ENCODE measurements at places on chromosomes 11 and 22.

DNA sequence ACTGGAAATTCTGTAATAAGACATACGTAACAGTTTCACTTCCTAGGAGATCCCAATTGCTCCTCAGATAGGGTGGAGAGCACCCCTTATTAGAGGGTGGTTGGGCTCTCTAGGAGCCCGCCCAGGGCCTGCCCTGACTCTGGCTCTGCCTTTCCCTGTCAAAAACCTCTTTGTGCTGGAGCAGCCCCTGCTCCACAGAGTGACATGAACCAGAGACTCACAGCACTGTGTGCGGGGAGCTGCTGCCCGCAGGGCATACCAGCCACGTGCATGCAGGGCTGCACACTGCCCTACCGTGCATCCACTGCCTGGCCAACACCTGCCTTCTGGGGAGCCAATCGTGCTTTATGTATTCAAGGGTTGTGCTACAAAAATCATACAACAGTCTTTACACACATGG lies 24.3 kb downstream of the KCNQ1OT1 start:
- DNase-seq: no peak

DNA sequence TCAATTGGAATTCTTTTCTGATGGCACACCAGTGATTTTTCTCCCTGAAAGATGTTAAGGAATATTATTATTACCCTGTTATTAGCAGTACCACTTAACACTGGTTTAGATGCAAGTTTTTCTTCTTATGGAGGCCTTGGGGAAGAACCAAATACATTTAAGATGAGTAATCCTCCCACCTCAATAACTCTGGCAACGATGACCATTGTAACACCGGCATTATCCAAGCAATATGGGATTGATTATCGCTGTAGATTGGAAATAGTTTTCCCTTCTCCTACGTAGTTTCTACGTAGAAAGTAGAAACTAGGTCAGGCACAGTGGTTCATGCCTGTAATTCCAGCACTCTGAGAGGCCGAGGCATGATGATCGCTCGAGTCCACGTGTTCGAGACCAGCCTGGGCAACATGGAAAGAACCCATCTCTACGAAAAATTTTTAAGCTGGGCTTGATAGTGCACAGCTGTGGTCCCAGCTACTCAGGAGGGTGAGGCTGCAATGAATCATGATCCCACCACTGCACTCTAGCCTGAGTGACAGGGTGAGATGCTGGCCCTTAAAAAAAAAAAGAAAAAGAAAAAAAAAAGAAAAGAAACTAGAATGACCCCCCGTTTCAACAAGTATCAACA lies 45.5 kb downstream of the PACSIN2 start:
- no peak for DNase-seq

GRCh38 chr11:10319702-10320558 lies 15.1 kb downstream of the ADM start:
- DNase-seq: no peak

- no peak for DNase-seq
Measured at GRCh38 chr11:43021466-43021865, 290.3 kb upstream of the API5 start.

GRCh38 chr11:16839821-16840220 lies 101.4 kb downstream of the C11orf58 start:
- no peak for DNase-seq

DNA sequence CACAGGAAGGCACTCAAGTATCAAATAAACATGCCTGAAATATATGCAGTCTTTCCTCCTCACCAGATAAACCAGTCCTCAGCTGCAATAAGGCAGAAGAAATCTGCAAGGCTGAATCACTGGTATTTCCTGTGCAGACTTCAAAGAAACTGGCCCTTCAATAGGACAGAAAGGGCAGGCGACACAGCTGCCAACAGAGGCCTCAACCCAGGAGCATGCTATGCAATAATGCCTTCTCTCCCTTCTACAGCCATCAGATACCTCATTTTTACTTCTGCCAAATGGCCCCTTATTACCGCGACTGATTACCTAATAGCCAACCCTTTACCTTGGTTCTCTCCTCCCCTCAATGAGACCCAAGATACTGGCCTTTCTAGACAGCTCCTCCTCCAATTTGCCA lies 8.0 kb downstream of the NUMA1 start:
- no peak for DNase-seq

GRCh38 chr11:62432695-62433094 lies 13.9 kb downstream of the SCGB1A1 start:
- DNase-seq: no peak

DNA sequence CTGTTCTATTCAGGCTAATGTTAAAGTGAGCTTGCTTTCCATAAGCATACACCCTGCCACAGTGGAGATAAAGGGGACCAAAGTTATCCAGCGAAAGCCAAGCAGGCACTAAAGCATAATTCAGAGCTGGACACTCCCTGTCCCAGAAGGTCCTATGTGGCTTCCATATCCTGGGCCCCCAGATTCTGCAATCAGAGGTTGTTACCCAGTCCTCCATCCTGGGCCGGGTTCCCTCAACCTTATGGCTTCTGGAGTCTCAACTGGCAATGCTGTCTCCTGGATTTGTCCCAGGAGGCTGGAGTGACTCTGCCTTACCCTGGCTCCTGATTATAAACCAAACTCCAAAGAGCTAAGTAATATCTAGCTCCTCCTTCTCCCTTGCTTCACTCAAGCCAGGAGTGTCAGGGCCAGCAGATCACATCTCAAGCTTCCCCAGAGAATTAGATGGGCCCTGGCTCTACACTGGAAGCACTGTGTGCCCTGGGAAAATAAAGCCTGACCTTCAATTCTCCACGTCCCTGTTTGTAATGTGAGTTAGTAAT lies 14.0 kb upstream of the SMIM35 start:
- no peak for DNase-seq

DNA sequence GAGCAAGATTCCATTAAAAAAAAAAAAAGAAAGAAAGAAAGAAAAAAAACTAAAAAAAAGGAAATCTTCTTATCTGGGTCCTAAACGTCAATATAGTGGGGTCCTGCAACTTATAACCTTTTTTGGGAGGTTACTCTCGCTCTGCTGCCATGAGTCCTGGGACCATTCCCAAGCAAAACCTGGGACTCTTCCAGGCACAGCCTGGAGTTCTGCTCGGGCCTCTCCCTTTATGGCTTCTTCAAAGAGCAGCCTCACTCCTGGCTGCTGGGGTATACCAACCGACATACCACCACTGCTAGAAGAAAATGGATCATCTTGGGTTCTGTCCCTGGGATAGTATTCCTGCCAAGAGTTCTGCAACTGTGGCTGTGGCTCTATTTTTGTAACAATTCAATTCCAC lies 14.1 kb upstream of the CKAP5 start:
- DNase-seq: no peak

GRCh38 chr11:45662096-45662664 lies 3.2 kb downstream of the CHST1 start:
- no peak for DNase-seq

- DNase-seq: no peak
Measured at GRCh38 chr22:36757668-36758211, 18.2 kb downstream of the IFT27 start.

DNA sequence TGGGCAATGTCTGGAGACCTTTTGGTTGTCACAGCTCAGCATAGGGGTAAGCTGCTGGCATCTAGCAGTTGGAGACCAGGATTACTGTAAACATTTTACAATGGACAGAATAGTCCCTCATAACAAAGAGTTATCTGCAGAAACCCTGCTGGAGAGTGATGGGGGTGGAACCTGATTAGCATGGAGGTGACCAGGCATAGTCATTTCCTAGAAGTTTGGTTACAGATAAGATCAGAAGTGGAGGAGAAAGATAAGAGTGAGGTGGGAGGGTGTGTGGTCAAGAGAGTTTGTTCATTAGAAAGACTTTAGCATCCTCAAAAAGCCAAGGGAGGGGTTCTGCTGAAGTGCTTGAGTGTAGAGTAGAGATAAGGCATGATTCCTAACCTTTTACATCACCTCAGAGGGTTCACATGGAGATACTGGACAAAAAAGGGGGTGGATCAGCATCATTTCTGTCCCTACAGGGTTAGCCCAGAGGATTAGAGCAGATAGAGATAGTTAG lies 38.8 kb downstream of the PRDM11 start:
- no peak for DNase-seq

- DNase-seq: no peak
Measured at GRCh38 chr22:42720263-42721044, at the start of gene A4GALT. Gene A4GALT (minus strand): TSS chr22:42720870. CDS start chr22:42693951, 26,919 bp downstream.

DNA sequence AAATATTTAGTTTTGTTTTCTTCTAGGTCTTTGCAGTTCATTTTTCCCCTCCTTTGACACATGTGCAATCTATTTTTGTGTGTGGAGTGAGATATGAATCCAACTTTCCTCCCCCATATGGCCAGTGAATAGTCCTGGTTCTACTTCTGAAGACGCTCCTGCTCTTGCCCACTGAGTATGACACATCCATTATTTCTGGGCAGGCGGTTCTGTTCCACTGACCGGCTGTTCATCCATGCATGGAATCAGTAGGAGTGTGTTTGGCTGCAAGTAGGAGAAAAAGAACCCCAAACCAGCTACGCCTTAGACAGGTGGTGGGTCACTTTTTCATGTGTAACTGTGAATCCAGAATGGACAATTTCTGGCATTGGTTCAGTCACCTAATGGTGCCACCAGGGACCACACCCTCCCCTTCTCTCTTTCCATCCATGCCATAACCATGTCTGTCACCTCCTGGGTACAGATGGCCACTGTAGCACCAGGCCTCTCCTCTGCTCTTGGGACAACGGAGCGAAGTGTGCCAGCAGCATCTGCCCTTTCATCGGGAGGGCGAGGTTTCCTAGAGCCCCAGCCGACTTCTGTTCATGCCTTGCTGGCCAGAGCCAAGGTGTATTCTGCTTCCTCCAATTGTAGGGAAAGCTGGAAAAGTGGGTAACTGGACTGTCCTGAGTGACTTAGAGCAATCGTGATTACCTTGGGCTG lies 67.4 kb upstream of the SLC22A12 start:
- no peak for DNase-seq

DNA sequence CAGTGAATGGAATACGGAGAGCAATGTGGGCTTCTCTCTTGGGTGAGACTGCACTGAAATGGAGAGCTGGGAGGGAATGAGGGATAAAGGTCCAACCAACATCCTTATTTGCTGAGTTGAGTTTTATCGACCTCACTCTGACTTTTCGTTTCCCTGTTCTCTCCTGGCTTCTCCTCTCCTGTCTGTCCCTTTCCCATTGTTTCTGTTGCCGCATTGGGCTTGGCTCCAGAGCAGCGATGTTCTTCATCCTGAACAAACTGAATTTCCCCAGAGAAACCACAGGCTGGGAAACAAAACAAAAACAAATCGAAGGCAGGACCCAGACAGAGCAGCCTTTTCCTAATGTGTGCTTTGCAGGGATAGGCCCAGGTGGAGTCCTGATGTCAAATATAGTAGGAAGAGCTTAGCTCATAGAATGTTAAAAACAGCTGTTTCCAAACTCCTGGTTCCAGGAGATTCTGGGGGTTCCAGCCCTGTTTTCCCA lies 30.0 kb downstream of the MOV10L1 start:
- DNase-seq: no peak

DNA sequence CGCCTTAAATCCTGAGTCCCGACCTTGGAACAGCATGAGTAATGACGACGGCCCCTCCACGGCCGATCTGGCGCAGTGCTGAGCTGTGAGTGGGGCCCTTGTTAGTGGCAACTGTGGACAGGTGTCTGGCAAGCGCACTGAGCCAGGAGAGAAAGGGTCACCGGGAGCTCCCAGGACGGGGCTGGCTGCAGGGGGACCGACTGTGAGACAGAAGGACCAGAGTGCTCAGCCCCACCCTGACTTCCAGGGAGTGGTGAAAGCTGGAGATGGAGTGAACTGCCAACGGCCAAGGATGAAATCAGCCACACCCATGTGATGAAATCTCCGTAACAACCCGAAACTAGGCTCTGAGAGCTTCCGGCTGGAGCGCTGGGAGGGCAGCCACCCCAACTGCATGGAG lies 228.6 kb downstream of the BRD1 start:
- no peak for DNase-seq

DNA sequence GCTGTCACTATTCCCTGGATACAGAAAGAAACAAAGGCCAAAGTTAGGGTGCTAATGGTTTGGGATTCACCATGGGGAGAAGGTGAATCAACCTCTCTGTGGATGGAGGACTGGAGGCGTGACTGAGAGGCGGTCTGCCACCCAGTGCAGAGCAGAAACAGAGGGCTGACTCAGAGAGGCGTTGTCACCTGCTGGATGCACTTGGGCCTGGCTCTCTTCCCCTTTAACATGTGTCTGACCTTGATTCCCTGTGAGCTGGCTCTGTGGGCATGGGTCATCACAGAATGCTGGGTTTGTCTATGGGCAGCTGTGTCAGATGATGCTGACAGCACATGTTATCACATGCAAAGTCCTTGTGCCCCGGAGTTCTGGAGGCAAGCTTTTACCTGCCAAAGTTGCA lies 75.9 kb downstream of the LDLRAD3 start:
- DNase-seq: no peak

GRCh38 chr22:45502215-45503049 lies at the start of gene FBLN1:
Gene FBLN1 (plus strand): TSS chr22:45502883. CDS start chr22:45502986, 103 bp downstream.
- no peak for DNase-seq

- no peak for DNase-seq
Measured at GRCh38 chr11:134731213-134731961, 319.3 kb upstream of the B3GAT1 start.

DNA sequence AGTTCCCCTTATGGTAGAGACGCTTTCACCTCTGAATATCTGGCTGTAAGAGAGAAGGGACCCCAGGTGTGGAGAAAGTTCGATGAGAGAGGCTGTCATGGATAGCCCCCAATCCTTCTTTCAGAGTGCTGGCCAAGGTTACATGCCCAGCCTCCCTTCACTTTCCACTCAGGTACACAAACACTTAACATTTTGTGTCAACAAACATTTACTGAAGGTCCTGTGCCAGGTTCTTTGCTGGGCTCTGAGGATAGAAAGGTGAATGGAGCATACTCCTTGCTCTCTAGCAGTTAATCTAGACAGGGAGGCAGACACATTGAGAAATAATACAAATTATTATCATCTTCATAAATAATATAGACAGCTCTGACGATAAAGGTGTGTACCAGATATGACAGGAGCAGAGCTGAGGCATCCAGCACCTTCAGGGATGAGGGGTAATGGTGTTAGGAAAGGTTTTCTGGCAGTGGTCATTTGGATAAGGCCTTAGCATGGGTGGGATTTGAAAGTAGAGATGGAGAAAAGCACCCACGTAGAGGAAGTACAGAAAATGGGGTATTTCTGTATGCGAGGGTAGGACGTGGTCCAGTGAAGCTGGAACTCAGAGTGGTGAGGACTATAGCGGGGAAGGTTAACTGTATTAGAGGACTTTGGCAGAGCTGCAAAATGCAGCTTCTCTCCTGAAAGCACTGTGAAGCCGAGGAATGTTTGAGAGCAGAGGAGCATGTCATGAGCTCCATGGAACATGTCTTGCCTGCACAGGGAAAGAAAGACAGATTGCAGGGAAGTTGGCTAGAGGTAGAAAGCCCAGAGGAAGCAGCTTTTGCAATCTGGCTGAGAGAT lies 19.6 kb downstream of the PPFIBP2 start:
- no peak for DNase-seq
